Pulmonary artery endothelial cell (primary cell): ENCODE measurements at places on chromosomes 3 and 15.

- DNase-seq = no peak
Observed at GRCh38 chr15:85302271-85302670, 78.1 kb upstream of the AKAP13 start.

DNA sequence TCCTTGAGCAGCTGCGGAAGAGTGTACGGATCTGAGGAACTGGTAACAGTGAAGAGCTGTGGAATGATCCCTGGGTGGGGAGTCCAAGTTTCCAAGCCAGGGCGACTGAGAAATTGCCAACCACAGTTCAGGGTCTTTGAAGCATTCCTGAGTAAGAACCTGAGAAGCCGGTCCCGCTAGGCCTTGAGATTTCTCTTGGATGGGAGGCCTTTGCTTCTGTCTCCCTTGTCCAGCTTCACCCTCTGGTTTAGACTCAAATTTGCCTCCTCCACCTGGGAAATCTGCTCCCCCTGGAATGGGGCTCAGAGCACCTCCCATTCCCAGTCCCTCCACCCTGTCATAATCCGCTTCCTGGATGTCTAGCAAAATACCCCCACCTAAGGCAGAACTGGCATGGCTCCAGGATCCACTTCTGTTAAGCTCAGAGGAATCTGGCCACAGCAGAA is 127.7 kb upstream of the DLG1 start:
- no peak for DNase-seq

DNA sequence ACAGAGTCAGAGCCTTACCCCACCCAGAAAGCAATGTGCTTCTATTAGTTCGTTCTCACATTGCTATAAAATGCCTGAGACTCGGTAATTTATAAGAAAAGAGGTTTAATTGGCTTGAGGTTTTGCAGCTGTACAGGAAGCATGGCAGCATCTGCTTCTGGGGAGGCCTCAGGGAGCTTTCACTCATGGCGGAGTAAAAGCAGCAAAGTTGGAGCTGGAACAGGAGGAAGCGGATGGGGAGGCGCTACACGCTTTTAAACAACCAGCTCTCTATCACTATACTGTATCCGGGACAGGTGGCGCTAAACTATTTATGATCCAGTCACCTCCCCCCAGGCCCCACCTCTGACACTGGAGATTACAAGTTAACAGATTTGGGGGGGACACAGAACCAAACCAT is 176.3 kb upstream of the BHLHE40 start:
- DNase-seq = no peak

DNA sequence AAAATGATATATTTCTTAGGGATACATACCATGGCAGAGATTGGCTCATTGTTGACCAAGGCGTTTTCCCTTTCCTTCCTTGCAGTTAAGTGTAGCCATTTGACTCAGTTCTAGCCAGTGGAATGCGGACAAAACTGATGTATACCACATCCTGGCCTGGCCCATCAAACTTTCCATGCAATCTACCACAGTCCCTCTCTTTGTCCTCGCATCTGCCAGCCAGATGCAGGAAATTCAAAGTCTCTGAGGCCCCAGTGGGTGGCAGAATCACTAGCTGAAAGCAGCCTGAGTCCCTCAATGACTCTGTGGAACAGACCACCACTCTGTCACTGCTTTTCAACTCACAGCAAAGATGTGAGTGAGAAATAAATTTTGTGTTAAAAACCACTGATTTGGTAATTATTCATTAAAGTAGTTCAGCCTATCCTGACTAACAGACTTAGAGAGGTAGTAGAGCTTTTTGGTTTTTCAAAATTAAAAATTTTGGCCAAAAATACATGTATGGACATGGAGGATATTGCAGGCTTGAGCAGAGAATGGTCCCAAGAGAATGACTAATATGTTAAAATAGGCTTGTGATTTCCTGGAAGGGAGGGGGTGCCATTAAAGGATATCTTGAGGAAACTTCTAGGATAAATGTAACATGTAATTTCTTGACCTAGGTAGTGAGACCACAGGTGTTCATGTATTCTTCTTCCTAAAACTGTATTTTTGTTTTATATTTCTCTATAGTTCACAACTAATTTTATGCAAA is 10.9 kb downstream of the LRRFIP2 start:
- DNase-seq = no peak

GRCh38 chr15:48389691-48390143 is 58.5 kb downstream of the DUT start:
- no peak for DNase-seq

GRCh38 chr3:146390957-146391356 is 78.4 kb downstream of the PLSCR2 start:
- DNase-seq = peak; percentile 26

- DNase-seq = no peak
Observed at GRCh38 chr3:71183549-71183948, 400.0 kb downstream of the FOXP1 start.

- DNase-seq = peak; percentile 70
Observed at GRCh38 chr3:159872374-159873109, 116.1 kb upstream of the IL12A start.

DNA sequence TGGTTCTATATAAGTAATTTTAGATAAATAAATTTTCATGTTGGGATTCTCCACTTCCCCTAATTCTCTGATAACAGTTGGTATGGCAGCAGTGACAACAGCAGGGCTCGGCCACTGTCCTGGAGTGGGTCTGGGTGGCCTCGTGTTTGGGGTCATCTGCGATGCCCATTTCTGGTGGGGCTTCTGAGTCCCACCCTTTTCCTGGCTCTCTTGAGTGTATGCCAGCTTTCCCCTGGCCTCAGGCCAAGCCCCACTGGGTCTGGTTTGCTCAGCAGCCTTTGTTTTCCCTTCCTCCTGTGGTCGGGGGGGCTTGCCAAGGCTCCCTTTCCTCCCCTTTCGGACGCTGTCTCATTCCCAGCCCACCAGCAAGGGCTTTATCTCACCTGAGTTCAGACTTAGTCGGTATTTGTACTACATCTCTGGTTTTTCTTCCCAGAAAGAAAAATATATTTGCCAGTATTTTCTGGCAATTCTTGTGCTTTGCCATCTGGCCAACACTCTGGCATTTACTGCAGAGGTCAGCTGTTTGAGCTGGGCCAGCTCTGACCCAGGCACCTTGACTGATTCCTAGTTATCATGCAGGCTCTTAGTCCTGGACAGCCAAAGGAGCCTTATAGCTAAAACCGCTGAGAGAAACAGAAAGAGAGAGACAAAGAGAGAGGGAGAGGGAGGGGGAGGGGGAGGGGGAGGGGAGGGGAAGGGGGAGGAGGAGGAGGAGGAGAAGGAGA is 35.2 kb downstream of the MYZAP start:
- DNase-seq = no peak

DNA sequence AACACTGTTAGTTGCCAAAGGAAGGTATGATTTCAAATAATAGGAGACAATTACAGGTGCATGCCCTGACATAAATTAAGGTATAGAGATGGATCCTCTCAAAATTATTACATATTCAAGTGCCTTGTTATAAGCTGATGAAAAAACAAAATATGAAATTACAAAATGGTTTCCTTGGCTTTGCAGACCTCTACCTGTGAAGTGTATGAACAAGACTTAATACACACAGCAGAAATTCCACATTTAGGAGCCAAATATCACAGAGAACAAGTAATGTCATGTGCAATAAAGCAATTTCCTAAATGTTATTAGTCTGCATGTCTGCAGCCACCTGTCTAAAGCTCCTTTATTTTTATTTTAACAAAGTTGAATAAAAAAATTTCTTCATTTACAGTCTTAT is 151.5 kb downstream of the ALCAM start:
- no peak for DNase-seq

DNA sequence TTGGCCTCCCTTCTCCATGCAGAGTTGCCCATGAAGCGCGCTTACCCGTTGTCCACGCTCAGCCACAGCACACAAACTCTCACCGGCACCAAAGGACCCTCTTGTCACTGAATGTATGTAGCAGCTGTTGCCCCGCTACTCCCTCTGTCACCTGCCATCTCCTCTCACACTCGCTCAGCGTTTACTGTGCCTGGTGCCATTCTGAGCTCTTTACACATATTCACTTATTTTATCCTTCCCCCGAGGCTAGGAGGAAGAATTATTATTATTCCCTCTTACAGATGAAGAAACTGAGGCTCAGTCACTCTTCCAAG is 41.7 kb upstream of the PRR23E start:
- no peak for DNase-seq

GRCh38 chr15:29840926-29841325 is 18.7 kb upstream of the TJP1 start:
- DNase-seq = no peak

DNA sequence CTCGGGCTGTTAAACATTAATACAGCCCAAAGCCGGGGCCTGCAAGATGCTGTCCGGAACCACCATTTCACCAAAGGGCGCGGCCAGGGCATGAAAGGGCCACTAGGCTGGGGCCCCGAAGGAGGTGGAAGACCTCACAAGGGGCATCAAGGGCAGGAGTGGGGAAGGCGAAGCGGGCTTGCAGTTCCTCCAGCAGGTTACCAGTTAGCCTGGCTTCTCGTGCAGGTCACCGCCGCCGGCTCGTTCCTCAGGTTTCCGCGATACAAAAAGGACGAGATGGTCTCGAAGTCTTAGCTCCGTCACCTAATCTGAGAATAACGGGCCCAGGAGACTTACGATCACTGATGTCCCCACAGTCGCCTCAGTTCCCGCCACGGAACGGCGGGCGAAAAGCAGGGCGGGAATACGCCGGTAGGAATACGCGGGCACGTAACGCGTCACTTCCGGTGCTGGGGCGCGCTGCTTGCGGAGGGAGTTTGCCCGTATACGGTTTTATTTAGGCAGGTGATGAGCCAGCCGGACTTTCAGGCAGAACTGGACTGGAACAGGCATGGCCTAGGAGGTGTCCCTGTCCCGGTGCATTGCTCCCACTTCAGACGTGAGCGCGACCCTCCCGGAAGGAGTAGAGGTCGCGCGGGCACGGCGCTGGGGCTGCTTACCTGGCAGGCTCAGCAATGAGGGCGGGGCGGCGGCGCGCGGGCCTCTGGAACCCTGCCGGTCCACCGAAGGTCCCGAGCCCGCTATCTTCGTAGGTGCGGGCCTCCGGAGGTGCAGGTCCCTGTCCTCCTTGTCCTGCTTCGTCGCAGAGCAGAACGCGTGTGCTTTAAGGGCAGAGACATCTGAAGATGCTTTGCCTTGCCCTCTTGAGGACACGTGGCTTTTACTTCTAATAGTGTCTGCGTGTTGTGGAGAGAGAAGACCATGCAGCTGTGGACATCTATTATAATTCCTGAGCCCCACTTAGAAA is at the start of gene RFC4:
Gene RFC4 (minus strand): TSS at position 394 of the 967 bp plus-strand sequence. CDS start 1,769 bp downstream, outside the sequence.
- DNase-seq = no peak

- DNase-seq = no peak
Observed at GRCh38 chr3:171169866-171170265, 143.3 kb upstream of the SLC2A2 start.

DNA sequence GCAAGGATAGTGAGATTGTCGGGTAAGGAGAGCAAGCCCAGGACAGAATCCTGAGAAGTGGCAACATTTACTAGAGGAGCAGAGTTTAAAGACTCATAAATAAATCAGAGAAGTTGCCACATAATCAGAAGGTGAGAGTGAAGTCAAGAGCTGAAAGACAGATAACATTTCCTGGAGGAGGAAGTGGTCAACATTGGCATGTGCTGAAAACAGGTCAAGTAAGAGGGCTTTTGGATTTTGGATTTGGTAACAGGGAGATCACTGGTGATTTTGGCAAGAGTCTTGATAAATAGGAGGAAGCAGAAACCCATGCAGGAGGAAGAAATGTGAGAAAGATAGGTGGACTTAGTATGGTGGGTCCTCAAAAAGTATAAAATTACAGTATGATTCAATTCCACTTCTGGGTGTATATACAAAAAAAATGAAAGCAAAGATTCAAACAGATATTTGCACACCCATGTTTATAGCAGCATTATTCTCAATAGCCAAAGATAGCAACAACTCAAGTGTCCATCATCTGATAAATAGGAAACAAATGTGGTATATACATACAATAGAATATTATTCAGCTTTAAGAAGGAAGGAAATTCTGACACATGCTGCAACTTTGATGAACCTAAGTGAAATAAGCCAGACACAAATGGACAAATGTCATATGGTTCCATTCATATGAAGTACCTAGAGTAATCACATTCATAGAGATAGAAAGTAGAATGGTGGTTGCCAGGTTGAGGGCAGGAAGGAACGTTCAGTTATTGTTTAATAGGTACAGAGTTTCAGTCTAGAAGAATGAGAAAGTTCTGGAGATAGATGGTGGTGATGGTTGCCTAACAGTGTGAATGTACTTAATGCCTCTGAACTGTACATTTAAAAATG is 27.3 kb upstream of the MBNL1 start:
- DNase-seq = peak; percentile 2

DNA sequence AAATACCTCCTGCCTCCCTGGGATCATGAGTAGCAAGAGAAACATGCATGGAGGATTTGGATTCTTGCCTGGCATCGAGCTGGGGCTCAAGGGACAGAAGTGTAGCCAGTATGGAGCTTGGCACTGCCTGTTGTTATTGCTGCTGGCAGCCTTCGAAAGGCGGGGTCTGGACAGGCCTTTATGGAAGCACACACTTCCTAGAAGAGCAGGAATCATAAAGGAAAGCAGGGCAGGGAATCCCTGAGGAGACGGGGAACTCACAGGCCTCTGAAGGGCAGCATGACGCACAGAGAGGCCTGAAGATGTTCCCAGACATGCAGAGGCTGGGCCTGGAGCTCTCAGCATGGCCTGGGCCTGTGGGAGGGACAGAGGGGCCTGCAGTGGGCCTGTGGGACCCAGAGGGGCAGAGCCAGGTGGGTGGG is 18.6 kb upstream of the SLC41A3 start:
- no peak for DNase-seq

DNA sequence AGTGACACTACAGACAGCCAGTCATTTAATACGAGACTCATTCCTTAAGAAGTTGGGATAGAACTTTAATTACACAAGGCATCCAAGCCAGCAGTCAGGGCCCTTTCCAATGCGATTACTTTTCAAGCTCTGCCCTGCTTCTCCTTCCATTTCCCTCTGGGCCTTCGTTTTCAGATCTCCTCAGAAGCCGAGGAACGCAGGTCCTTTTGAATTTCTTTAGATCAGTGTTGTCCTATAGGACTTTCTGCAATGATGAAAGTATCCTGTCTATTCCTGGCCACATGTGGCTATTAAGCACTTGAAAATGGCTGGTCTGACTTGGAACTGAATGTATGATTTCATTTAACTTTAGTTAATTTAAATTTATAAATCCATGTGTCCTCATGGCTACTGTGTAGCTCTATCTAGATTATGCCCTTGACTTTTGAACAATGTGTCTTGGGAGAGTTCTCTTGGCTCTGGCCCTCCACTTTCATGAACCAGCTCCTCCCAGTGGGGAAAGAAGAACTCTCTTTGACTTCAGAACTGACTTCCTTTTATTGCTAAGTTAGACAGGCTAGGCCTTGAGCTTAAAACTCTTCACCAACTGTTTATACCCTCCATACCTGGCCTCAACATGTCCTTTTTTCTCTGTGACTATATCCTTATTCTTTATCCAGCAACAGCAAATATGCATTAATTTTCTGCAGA is 22.6 kb downstream of the TGFBR2 start:
- DNase-seq = no peak

GRCh38 chr3:132255041-132255745 is 62.0 kb upstream of the ACP3 start:
- DNase-seq = no peak

- no peak for DNase-seq
Observed at GRCh38 chr3:108500728-108501127, 9.7 kb downstream of the MYH15 start.

GRCh38 chr3:173630849-173631248 is 233.3 kb downstream of the NLGN1 start:
- no peak for DNase-seq

- DNase-seq = no peak
Observed at GRCh38 chr3:165193366-165194254, 2.6 kb downstream of the SLITRK3 start.

- DNase-seq = no peak
Observed at GRCh38 chr3:197042539-197042938, 12.9 kb upstream of the MELTF start.

- no peak for DNase-seq
Observed at GRCh38 chr3:127438951-127439350, 151.1 kb upstream of the PRR20G start.
